Left renal pelvis (tissue), 4 donors: ENCODE measurements at places on chromosomes 6 and 20.

DNA sequence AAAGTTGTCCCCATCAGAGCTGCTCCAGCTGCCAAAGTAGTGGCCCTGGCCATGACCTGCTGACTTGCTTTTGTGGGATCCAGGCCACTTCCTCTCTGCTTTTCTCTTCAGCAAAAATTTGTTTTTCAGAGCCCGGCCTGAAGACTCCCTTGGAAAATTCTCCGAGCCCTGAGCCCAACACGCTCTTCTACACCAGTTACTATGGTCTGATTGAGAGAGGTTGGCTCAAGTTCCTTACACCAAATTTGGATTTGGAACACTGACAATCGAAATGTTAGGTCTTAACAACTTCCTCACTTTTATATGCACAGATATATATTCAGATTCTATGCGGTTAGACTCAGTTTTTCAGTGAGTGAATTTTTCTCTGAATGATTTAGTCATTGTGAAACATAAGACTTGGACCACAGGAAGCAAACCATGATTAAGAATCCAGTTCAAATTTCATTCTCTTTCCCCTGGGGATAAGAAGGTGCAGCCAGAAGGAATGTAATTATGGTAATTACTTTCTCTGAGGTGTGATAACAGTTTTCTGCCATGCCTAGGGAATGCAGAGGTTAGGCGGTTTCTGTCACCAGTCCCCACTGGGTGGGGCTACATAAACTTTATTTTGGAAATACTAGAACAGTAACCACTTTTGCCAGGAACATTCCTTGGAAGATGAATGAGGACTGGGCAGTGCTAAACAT, 365.2 kb downstream of the SYNE1 start:
- DNase-seq = no peak

GRCh38 chr6:35719830-35720733, 16.8 kb upstream of the ARMC12 start:
- no peak for DNase-seq

GRCh38 chr6:93424303-93425064, 5.1 kb upstream of the EPHA7 start:
- no peak for DNase-seq

DNA sequence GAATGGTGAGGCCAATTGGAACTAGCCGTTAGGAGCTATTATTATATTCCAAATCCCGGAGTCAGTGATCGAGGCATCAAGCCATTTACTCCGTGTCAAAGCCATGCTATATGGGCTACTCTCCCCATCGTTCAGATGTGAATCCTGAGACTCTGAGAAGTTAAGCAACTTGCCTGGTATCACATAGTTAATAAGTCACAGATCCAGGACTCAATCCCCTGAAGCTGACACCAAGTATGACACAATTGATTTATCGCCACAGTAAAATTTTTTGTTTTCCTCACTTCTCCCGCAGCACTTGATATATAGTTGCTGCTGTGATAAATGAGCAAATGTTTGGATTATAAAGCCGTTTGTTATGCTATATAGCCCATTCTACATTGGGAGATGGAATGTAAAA, 50.8 kb upstream of the TSHZ2 start:
- DNase-seq = no peak

- no peak for DNase-seq
Observed at GRCh38 chr20:7806831-7807230, 133.4 kb downstream of the HAO1 start.

DNA sequence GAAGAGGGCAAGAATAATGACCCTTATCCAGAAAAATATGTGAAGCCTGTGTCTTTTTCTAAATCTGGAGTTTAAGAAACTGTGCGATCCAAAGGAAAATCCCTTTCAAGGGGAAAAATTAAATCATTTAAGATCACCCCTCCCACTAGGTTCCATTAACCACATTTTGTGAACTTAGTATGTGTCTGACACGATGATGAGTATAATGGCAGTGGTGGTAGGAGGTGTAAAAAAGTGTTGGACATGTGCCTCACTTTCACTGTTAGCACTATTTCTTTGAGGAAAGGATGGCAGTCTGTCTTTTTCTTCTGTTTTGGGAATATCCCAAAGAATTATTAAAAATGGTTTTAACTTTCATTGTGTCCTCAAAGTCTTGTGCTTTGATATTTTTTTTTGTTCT, 392.3 kb upstream of the CITED2 start:
- no peak for DNase-seq

- no peak for DNase-seq
Observed at GRCh38 chr6:135962731-135963130, 111.2 kb downstream of the PDE7B start.

DNA sequence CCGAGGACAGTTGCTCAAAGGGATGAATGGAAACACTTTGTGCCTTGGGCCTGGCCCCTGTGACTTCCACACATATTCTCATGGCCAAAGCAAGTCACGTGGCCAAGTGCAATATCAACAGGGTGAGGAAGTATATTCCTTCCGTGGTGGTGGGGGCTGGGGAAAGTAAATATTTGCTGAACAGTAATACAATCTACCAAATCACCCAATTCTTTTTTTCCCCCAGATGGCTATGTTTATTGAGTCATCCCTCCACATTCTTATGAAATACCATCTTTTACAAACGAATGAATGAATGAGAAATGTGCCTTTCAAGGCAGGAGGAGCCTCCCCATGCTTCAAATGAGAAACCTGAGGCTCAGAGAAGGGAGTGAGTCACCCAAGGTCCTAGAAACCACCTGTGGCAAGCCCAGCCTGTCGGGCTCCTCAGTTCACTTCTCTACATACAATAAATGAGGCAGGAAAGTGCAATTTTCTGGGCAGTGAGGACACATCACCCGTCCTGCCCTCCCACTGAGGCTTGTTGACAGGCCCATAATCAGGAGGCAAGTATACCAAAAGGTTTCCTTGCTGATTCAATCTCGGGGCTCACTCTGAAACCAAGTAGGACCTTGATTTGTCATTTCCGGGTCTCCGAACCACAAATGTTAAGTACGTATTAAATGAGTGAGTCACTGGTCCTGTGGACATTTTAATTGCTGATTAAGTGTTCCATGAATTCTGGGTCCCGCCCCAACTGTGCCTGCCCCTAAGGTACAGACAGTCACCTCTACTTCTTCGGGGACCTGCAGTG, 25.3 kb upstream of the TOP1 start:
- DNase-seq = no peak

DNA sequence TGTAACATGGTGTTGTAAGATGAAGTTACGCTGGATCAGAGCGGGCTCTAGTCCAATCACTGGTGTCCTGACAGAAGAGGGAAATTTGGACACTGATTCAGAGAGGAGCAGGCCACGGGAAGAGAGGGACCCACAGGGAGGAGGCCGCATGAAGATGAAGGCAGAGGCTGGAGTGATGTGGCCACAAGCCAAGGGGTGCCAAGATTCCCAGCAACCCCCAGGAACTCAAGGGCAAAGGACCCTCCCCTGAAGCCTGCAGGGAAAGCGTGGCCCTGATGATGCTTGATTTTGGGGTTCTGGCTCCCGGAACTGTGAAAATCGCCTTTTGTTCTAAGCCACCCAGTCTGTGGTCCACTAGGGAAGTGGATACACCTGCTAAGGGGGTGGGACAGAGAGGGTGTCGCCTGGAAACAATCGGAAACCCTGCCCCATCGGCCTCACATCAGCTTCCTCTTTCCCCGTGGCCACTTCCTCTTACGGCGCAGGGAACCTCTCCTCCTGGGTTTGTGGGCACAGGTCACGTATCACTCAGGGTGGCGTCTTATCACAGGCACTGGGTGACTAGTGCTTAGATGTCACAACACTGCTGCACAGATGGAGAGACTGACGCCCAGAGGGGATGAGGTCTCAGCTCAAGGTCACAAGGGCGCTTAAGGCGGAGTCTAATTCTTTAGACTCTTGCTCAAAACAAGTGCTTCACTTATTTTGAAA, 58.0 kb downstream of the SULF2 start:
- DNase-seq = no peak

- DNase-seq = no peak
Observed at GRCh38 chr6:1984346-1984994, 260.9 kb downstream of the GMDS start.

DNA sequence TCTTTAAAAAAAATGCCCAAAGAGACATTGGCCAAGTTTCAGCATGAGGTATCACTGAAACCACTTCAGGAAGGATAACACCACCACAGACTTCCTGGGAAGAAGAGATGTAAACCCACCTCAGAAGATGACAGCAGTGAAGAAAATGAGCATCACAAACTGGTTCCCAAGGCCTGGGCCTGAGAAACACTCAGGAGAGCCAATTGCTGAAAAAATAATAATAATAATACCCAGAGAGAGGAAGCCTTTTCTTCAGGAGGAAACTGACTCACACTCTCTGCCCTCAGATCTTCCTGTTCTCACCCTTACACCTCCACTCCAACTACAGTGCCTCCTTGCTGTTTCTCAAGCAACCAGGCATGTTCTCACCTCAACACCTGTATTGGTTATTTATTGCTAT, 68.1 kb upstream of the MAFB start:
- no peak for DNase-seq

DNA sequence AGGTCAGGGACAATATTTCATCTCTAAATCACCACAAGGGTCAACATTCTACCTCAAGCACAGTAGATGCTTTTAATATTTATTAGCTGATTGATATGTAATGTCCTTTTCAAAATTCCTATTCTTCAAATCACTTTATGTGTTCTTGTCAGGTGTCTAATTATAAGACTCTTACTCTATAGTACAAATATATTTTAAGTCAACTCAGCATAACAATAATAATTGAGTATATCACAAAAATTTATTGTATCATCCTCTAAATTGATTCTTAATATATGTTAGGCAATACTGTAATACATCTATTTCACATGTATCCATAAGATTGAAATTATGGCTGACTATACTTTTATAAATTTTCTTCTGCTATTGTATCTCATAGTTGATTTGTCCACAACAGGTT, 423.9 kb downstream of the PKHD1 start:
- DNase-seq = no peak

GRCh38 chr6:139372326-139373153, 1.9 kb downstream of the CITED2 start:
- no peak for DNase-seq

GRCh38 chr20:19098117-19098516, 114.3 kb upstream of the SLC24A3 start:
- no peak for DNase-seq

DNA sequence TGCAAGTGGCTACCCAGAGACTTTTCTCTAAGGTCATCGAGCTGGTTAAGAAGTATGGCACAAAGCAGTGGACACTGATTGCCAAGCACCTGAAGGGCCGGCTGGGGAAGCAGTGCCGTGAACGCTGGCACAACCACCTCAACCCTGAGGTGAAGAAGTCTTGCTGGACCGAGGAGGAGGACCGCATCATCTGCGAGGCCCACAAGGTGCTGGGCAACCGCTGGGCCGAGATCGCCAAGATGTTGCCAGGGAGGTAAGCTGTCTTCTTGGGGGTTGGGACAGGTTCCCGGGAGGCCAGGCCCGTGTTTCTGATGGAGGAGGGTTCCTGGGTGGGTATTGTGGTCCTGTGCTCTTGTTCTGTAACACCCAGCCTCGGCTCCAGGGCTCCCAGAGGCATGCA, 19.9 kb downstream of the MYBL2 start:
- DNase-seq = no peak

- no peak for DNase-seq
Observed at GRCh38 chr6:45438849-45439406, 61.2 kb upstream of the SUPT3H start.

DNA sequence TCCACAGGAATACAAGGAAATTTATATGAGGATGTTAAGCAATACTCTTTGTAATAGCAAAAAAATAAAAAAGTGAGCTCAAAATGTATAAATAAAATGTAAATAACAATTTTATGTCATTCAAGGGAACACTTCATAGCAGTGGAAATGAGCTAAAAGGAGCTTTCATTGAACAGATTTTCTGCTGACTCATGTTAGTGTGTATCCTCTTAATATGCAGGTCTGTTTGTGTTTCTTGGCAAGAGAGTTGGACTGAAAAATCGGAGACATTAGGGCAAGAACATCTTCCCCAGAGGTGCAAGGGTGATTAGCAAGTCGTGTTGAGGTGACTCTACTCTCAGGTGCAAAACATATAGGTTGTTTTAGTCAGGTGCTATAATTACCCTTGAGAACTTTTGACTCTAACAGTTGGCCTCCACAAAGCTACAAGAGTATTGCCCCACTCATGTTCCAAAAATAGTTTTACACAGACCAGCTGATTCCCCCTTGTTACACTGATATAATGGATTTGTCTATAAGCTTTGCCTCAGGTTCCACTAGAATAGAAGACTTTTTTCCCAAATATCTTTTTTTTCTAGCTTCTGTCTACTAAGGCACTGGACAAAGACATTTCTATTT, 702.9 kb downstream of the TENT5A start:
- DNase-seq = no peak

- no peak for DNase-seq
Observed at GRCh38 chr6:98033617-98034016, 750.6 kb upstream of the MMS22L start.

DNA sequence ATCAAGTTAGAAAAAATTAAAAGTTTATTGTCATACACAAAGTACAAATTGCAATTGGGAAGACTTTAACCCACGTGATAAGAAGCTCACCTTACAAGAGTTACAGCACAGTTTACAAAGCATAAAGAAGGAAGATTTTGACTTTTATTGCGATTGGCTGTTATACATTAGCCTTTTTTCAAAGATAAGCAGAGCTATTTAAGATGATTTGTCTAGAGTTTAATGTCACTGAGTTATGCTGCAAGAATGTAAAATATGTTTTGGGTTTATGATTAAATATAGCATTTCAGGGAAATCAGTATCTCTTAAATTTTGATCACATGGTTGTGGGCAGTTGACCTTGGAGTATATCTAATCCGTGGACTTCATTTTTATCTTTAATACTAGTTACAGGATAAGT, 664.2 kb upstream of the PTCHD4 start:
- DNase-seq = no peak

GRCh38 chr6:118283766-118284165, 264.3 kb upstream of the PLN start:
- DNase-seq = no peak

- DNase-seq = no peak
Observed at GRCh38 chr20:18164356-18164755, 26.7 kb downstream of the KAT14 start.

GRCh38 chr6:136586295-136586694, 36.1 kb upstream of the MAP7 start:
- no peak for DNase-seq

GRCh38 chr20:21391185-21391971, 5.9 kb downstream of the NKX2-4 start:
- DNase-seq = no peak

DNA sequence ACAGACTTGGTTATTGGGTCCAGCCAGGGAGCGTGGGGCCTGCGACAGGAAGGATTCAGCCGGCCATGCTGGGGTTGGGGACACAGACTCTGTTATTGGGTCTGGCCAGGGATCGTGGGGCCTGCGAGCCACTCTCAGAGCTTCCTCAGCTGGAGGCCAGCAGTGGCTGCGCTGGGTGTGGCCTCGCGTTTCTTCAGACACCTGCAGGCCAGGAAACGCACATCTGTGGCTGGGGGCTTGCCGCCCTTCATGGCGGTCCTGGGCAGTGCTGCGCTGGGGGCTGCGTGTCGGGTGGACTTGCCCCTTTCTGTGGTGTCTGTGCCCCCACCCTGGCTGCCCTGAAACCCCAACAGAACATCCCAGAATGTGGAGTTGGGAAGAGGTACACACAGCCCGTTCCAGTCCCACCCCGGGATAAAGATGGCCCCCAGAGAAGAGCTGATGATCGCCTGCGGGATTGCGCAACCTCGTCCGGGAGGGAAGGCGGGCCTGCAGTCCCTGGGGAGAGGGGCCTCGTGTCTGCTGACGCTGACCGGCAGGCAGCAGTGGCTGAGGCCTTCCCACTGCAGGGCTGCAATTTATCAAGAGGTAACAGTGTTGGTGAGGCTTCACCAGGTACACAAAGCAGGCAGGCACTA, 16.9 kb upstream of the MTG2 start:
- DNase-seq = no peak

- no peak for DNase-seq
Observed at GRCh38 chr6:138528137-138528536, 28.8 kb upstream of the NHSL1 start.
